ENCODE measurements at places on chromosomes 6 and 20.
A peak's percentile ranks its signal among the peaks of the same experiment; 100 is the strongest.

DNA sequence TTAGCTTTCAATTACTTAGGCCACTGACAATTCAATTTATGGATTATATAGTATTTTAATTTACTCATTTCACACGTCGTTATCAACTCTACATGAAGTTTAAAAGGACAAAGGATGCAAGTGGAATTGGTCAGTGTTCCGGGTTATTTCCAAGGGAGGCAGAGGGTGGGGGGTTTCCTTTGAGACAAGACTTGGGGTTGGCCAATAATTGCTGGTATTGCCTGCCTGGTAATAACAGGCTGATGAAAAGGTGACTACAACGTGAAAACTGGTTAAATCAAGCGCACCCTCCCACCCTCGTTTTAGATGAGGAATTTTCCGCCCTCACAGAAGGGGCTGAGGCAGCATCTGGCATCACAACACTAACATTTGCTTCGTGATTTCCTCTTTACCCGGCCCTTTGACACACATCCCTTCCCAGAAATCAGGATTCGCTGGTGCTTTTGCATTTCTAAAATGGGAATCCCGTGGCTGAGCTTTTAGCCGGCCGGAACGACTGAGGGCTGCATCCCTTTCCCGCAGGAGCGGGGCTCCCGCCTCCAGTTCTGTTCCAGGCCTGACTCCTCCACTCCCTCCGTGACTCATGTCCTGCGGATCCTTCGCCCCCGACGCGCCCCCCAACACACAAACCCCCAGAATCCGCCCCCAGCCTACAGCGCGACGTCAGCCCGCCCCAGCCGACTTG is 999 bp upstream of the PIM1 start:
- H3K27me3 ChIP-seq, result no peaks in the 10 kb centered on the region
- DNase-seq, result no peak
- peaks cover 17% of the 10 kb centered on the region for H3K36me3 ChIP-seq
- H3K4me1 ChIP-seq, result peaks cover 28% of the 10 kb centered on the region

- H3K27ac ChIP-seq, result no peak overlapping the region
- H3K4me1 ChIP-seq, result no peaks in the 10 kb centered on the region
- DNase-seq, result no peak
These were observed 458.4 kb downstream of the TBC1D32 start for GRCh38 chr6:120875900-120876299.

DNA sequence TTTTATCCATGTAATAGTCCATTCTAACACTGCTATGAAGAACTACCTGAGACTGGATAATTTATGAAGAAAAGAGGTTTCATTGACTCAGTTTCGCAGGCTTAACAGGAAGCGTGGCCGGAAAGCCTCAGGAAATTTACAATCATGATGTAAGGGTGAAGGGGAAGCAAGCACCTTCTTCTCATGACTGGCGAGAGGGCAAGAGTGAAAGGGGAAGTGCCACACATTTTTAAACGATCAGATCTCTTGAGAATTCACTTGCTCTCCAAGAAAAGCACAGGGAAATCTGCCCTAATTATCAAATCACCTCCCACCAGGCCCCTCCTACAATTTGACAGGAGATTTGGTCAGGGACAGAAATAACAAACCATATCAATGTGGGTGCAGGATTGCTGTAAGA is 859.7 kb downstream of the EPHA7 start:
- H3K27ac ChIP-seq, result no peak overlapping the region
- no peaks in the 10 kb centered on the region for H3K4me1 ChIP-seq
- no peaks in the 10 kb centered on the region for H3K27me3 ChIP-seq
- H3K36me3 ChIP-seq, result no peaks in the 10 kb centered on the region
- no peak overlapping the region for H3K4me3 ChIP-seq

- no peak overlapping the region for H3K27ac ChIP-seq
- H3K4me1 ChIP-seq, result no peaks in the 10 kb centered on the region
- DNase-seq, result peak; percentile 62
- no peaks in the 10 kb centered on the region for H3K27me3 ChIP-seq
These were observed 17.8 kb upstream of the HSF2 start for GRCh38 chr6:122381494-122382265.

DNA sequence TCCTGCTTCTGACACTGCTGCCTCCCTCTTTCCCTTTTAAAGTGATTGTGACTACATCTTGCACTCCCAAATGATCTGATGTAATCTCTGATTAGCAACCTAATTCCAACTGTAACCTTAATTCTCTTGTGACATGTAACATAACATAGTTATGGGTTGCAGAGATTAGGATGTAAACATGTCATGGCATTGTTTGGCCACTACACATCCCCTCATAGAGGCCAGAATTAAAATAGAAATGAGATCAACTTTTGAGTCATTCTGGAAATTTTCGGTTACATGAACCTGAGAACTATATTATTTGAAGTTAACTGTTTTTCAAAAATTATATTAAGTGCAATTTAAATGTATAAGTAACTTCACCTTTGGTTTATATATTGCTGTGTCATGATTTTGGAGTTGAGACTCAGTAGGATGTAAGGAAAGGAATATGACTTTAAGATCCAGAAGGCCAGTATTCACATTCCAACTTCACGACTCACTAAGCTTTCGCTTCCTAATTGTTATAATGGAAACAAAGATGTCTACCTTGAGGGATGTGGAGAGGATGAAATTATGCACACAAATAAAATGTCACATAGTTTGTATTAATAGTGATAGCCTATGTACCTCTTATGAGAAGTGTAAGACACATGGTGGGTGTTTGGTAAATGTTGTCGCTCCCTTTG is 611.9 kb upstream of the MAP3K7 start:
- no peak overlapping the region for H3K4me3 ChIP-seq
- H3K36me3 ChIP-seq, result no peaks in the 10 kb centered on the region
- no peak for DNase-seq

- H3K27ac ChIP-seq, result no peak overlapping the region
- H3K4me1 ChIP-seq, result no peaks in the 10 kb centered on the region
- H3K36me3 ChIP-seq, result no peaks in the 10 kb centered on the region
- H3K27me3 ChIP-seq, result no peaks in the 10 kb centered on the region
- no peak for DNase-seq
These were observed 70.5 kb upstream of the FYN start for GRCh38 chr6:111943726-111944125.

DNA sequence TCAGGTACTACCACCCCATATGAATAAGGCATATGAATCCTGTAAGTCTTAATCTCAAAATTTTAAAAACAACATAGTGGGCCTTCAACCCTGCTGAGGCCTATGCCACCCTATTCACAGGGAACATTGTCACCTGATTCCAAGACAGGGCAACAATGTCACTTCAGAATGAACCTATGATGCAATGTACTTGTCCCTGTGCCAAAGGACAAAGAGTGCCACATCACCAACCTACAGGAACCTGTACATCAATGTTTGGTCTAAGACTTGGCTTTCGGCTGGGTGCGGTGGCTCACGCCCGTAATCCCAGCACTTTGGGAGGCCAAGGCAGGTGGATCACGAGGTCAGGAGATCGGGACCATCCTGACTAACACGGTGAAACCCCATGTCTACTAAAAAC is 318.5 kb upstream of the JARID2 start:
- H3K27me3 ChIP-seq, result no peaks in the 10 kb centered on the region
- H3K4me1 ChIP-seq, result peaks cover 26% of the 10 kb centered on the region

DNA sequence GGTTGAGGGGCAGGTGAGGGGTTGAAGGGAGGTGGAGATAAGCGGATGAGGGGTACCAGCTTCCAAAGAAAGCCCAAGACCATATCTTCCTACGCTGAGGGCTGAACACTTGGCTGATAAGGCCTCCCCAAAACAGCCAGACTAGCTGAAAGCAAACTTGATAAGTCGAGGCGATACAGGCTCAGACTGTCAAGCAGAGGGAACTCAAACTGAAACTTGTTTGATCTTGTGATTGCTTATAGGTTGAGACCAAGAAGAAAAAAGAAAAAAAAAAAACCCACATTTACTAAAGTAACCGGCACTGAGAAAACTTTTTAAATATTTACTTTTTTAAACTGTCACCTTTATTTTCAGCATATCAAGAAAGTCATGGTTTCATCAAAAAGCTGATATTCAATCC is 73.6 kb downstream of the TRERF1 start:
- no peaks in the 10 kb centered on the region for H3K27me3 ChIP-seq
- DNase-seq, result no peak
- H3K27ac ChIP-seq, result no peak overlapping the region
- no peak overlapping the region for H3K4me3 ChIP-seq
- no peaks in the 10 kb centered on the region for H3K4me1 ChIP-seq

GRCh38 chr20:33910056-33910455 is 83.7 kb upstream of the RALY start:
- H3K27me3 ChIP-seq, result no peaks in the 10 kb centered on the region
- no peak overlapping the region for H3K4me3 ChIP-seq
- peaks cover 28% of the 10 kb centered on the region for H3K4me1 ChIP-seq
- peak; percentile 57 for DNase-seq
- peak overlapping the region; percentile 68 for H3K27ac ChIP-seq
- H3K36me3 ChIP-seq, result no peaks in the 10 kb centered on the region

- H3K4me3 ChIP-seq, result no peak overlapping the region
- DNase-seq, result no peak
- no peaks in the 10 kb centered on the region for H3K27me3 ChIP-seq
- H3K27ac ChIP-seq, result no peak overlapping the region
These were observed 336.7 kb downstream of the DHX35 start for GRCh38 chr20:39298571-39299506.

DNA sequence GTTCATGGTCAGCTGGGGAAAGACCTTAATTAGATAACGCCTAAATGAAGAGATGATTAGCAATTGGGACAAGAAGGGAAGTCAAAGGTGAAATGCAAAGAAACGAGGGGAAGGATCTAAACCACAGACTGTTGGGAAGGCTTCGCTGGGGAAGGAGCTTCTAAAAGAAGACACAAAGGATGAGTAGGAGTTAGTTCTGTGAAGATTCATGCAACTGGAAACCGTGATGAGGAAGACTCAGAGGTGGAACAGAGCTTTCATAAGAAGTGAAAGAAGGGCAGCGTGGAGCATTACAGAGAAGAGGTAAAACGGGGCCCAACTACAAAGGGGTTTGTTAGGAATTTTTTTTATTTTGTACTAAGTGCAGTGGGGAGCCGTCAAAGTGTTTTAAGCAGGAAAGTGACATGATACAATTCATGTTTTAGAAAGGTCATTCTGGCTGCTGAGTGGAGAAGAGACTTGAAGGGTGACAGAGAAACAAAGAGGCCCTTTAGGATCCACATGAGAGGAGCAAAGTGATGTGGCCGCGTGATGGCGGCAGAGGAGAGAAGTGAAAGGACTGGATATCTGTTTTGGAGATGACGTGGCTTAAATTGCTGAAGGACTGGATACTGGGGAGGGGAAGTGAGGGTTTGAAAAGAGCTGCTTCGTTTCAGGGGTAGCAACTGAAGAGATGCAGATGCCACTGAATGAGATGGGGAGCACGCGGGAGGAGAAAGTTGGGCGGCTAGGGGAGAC is 33.6 kb downstream of the TTI1 start:
- no peak for DNase-seq
- peaks cover 68% of the 10 kb centered on the region for H3K36me3 ChIP-seq
- no peaks in the 10 kb centered on the region for H3K27me3 ChIP-seq
- H3K4me1 ChIP-seq, result no peaks in the 10 kb centered on the region
- H3K27ac ChIP-seq, result no peak overlapping the region
- H3K4me3 ChIP-seq, result no peak overlapping the region

DNA sequence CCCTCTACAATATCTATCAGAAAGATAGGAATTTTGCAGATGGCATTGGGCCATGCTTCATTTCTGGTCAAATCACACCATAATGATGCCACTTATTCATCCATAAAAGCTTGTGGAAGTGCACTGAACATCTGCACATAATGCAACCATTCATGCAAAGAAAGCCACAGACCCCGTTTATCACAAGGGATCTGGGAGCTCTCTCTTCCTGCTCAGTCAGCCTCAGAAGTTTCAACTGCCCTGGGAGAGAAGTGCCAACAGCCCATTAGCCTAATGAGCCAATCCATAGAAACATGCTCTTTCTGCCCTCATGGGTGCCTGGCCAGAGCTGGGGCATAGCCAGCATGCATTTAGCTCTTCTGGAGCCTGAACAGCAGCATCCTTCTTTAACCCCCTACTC is 85.8 kb downstream of the SLC35F1 start:
- no peaks in the 10 kb centered on the region for H3K36me3 ChIP-seq
- no peaks in the 10 kb centered on the region for H3K27me3 ChIP-seq
- H3K4me3 ChIP-seq, result no peak overlapping the region
- H3K4me1 ChIP-seq, result no peaks in the 10 kb centered on the region
- no peak overlapping the region for H3K27ac ChIP-seq

GRCh38 chr6:142087950-142088857 is 44.5 kb upstream of the GJE1 start:
- no peaks in the 10 kb centered on the region for H3K4me1 ChIP-seq
- DNase-seq, result no peak
- H3K27ac ChIP-seq, result no peak overlapping the region
- peaks cover 18% of the 10 kb centered on the region for H3K27me3 ChIP-seq
- no peaks in the 10 kb centered on the region for H3K36me3 ChIP-seq

GRCh38 chr20:43985121-43985520 is 70.5 kb downstream of the TOX2 start:
- no peak overlapping the region for H3K27ac ChIP-seq
- H3K27me3 ChIP-seq, result no peaks in the 10 kb centered on the region
- H3K36me3 ChIP-seq, result no peaks in the 10 kb centered on the region
- DNase-seq, result no peak

GRCh38 chr6:107118976-107119375 is 3.7 kb upstream of the BEND3 start:
- H3K4me1 ChIP-seq, result peaks cover 18% of the 10 kb centered on the region
- H3K27me3 ChIP-seq, result no peaks in the 10 kb centered on the region
- no peak for DNase-seq
- no peak overlapping the region for H3K27ac ChIP-seq
- H3K4me3 ChIP-seq, result no peak overlapping the region
- no peaks in the 10 kb centered on the region for H3K36me3 ChIP-seq

DNA sequence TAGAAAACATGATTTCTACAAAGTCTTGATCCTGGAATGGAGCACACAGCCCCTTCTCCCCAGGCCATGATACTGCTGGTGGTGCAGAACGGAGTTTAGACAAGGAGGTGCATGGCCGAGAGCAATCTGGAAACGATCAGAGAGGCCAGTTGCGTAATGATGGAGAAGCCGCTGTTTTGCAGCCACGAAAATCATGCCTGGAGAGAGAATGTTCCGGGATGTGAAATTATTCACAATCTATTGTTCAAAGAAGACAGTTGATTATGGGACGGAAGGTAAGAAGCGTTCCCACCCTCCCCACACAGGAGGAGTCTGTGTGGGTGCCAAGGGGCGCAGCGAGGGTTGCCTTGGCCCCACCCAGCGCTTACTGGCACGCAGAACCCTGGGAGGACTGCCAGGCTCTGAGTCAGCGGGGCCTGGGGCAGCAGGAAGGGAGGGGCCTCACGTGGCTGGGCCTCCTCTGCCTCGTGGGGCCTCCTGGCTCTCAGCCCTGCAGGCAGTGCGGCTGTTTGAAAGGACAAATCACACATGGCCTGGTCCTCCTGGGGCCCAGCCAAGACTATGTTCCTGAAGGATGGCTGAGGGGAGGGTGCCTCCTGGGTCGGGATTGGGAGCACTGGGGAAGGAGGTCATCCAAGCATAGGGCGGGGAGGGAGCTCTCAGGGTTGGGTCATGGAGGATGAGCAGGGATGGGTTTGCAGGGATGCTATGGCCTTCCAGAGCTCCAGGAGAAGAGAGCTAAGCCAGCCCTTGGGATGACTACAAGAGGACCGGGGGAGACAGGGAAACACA is 8.7 kb upstream of the AP5S1 start:
- H3K27me3 ChIP-seq, result no peaks in the 10 kb centered on the region
- peak overlapping the region; percentile 92 for H3K27ac ChIP-seq
- peaks cover 81% of the 10 kb centered on the region for H3K4me1 ChIP-seq
- peak overlapping the region; percentile 34 for H3K4me3 ChIP-seq
- no peaks in the 10 kb centered on the region for H3K36me3 ChIP-seq

All from stomach (tissue), 19 donors.